ENCODE measurements at places on chromosomes 16 and 17. TPM values are rescaled to one million over a fixed set of nuclear protein-coding genes. Genes with fewer than 3 reads are reported as not detected.

DNA sequence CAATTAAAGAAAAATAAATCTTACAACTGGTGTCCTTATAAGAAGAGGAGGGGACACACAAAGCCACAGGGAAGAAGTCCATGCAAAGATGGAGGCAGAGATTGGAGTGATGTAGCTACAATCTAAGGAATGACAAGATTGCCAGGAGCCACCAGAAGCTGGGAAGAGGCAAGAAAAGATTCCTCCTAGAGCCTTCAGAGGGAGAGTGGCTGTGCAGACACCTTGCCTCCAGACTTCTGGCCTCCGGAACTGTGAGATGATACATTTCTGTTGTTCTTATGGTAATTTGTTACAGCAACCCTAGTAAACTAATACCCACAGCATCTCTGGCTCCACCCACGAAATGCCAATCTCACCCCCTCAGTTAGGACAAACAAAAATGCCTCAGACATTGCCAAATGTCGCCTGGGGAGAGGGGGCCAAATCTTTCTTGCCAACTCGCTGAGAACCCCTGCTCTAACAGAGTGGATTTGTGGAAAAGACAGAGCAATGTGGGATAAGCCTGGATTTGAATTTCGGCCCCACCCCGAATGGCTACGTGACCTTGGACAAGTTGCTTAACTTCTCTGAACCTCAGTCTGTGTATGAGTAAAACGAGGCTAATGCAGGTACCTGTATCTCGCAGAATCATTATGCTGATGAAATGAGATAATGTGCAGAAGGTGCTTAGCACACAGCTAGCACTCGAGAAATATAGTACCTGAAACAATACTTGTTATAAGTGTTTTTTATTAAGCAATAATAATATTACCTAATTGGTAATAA, 37.1 kb upstream of the CSNK2A2 start:
- peak overlapping the region; percentile 30 for H3K4me3 ChIP-seq
- no peak for DNase-seq
- H3K36me3 ChIP-seq, result no peaks in the 10 kb centered on the region
- H3K4me1 ChIP-seq, result peaks cover 7% of the 10 kb centered on the region

- no peak overlapping the region for H3K27ac ChIP-seq
- DNase-seq, result no peak
- H3K27me3 ChIP-seq, result no peaks in the 10 kb centered on the region
- peaks cover 5% of the 10 kb centered on the region for H3K4me1 ChIP-seq
These were observed 121.3 kb downstream of the TRIM37 start for GRCh38 chr17:58985367-58985766.

DNA sequence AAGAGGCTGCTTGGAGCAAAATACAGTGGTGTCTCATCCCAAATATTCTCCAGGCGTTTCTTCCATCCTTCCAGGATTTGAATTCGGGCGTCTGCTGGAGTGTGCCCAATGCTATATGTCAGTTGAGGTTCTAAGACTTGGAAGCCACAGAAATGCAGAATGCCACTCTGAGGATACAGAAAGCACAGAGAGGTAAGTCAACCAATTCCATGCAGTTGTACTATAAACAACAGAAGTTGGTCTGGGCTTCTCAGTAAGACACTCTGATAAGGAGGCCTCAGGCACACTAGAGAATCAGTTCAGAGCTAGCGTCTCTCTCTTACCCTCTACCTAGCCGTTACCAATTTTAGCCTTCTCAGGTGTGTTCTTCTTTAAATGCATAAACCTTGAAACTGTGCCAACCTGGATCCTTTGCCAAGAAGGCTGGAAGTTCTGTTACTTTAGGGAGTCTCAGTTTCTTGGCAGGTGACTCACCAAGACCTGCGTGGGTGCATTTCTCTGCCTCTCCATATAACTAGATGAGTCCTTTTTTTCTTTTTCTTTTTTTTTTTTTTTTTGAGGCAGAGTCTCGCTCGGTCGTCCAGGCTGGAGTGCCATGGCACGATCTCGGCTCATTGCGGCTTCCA, 15.1 kb downstream of the NQO1 start:
- peaks cover 7% of the 10 kb centered on the region for H3K4me1 ChIP-seq
- DNase-seq, result no peak
- H3K27me3 ChIP-seq, result no peaks in the 10 kb centered on the region
- peaks cover 7% of the 10 kb centered on the region for H3K36me3 ChIP-seq
- H3K27ac ChIP-seq, result no peak overlapping the region

DNA sequence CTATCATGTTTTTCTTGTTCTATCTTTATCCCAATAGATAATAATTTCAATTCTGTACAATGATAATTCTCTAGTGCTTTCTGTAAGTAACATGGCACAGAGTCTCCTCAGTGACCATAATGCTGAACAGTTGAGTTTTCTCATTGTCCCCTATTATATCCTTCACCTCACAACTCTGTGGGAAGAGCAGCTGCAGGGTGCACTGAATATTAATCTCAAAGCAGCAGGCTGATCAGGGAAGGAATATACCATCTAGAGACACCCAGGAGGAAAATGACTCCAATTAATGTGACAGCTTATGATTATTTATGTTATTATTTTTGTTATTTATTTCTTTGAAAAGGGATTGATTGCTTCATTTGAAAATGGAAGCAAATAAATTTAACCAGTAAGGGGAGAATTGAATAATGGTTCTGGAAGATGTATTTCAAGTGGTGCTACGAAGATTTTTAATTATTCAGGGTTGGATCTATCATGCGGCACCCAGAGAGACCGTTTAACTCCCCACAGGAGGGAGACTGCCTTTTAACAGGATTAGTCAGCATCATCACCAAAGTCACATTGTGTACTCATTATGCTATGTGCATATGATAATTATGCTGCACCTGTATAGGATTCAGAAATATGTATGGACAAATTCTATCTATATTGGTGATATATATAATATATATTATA, 1015.7 kb upstream of the GOT2 start:
- no peak for DNase-seq
- H3K4me1 ChIP-seq, result no peaks in the 10 kb centered on the region
- H3K36me3 ChIP-seq, result no peaks in the 10 kb centered on the region
- no peaks in the 10 kb centered on the region for H3K27me3 ChIP-seq
- H3K27ac ChIP-seq, result no peak overlapping the region
- no peak overlapping the region for H3K4me3 ChIP-seq

DNA sequence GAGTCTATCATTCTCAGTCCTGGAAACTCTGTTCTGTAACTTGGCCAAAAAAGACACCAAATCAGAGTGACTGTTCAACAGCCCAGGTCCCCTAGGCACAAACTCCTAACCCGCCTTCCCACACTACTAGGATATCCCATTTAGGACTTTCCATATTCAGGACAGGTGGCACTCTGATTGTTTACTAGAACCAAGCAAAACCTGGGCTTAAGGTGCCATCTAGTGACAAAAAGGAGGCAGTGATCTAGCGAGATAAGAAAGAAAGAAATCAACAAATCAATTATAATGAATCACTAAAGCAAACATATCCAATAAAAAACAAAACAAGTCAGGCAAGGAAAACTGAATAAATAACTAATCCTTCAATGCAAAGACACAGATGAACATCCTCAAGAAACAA, 203.9 kb downstream of the CEP112 start:
- peaks cover 3% of the 10 kb centered on the region for H3K27me3 ChIP-seq
- H3K4me1 ChIP-seq, result no peaks in the 10 kb centered on the region
- DNase-seq, result no peak
- H3K27ac ChIP-seq, result peak overlapping the region; percentile 7
- peaks cover 8% of the 10 kb centered on the region for H3K36me3 ChIP-seq

DNA sequence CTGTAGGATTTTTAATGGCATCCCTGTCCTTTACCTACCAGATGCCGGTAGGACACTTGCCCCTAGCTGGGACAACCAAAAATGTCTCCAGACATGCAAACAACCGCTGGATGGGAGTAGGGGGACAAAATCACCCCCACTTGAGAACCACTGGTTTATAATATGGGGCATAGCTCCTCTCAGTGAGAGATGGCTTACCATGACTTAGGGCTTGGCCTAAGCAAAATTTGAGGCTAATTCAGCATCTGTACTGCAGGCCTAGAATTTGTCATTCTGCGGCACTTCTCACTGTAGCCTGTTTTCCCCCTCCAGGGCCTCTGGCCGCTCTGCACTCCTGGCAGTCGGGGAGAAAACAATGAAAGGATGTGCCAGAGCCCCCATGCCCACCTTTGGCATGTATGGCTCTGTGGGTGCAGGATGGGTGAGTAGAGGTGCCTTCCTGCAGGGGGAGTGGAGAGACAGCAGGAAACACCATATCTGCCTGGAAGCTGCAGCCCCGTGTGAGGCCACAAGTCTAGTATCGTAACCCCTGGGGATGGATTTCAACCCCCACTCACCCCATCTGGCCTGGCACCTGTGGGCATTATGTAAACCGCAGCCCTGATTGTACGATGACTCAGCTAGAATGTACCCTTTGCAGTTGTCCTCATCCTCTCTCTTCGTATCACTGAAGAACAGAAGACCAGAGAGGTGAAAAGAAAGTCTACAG, 268.1 kb downstream of the SOX9 start:
- H3K36me3 ChIP-seq, result peaks cover 3% of the 10 kb centered on the region
- H3K27me3 ChIP-seq, result peaks cover 8% of the 10 kb centered on the region
- no peak for DNase-seq
- no peak overlapping the region for H3K4me3 ChIP-seq

DNA sequence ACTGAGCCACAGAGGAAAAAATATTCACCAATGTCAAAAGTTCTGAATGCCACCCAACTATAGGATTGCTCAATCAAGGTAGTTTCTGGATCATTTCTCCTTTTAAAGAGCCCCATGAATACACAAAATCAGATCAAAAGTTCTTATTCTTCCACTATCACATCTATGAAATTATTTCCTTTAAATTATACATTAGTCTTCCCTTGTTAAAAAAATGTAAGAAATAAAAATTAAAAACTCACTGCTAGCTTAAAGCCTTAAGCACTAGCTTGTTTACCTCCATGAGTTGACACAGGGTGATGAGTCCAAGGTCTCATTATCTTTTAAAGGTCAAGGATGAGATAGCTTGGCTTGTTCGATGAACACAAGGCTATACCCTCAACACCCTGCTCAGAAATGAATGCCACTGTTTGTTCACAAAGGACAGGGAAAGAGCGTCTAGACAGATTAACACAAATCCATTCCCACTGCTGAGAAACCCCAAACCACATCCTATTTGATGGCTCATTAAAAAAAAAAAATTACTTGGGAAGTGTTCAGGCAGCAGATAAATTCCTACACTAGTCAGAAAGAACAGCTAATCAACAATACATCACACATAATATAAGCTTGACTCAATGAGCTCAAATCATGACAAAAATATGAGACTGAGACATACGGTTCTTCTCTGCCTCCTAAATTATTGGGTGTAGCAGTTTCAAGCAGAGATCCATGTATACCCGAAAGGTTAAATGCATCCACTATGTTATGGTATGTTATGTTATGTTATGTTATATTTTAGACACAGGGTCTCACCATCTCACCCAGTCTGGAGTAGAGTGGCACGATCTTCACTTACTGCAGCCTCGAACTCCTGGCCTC, 118.9 kb downstream of the PARN start:
- H3K4me1 ChIP-seq, result no peaks in the 10 kb centered on the region
- H3K27ac ChIP-seq, result no peak overlapping the region
- H3K4me3 ChIP-seq, result no peak overlapping the region
- DNase-seq, result no peak
- H3K36me3 ChIP-seq, result no peaks in the 10 kb centered on the region

DNA sequence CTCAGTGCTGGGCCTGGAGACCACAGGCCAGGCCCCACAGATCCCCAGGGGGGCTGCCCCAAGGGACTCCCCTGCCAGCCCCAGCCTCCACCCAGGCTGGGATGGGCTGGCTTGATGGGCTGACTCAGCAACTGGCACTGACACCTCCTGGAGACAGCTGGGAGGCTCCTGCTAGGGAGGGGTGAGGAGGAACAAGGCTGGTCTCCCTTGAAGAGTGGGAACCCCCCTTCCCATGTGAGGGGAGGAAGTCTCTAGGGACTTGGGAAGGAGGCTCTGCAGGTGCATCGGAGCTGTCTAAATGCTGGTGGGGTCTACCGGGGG, 10.4 kb downstream of the NHERF1 start:
- peaks cover 25% of the 10 kb centered on the region for H3K4me1 ChIP-seq
- DNase-seq, result no peak
- H3K36me3 ChIP-seq, result no peaks in the 10 kb centered on the region
- H3K4me3 ChIP-seq, result peak overlapping the region; percentile 65
- H3K27ac ChIP-seq, result peak overlapping the region; percentile 90

GRCh38 chr16:49563666-49564065, 190.1 kb downstream of the C16orf78 start:
- H3K27ac ChIP-seq, result no peak overlapping the region
- peaks cover 5% of the 10 kb centered on the region for H3K36me3 ChIP-seq
- no peak overlapping the region for H3K4me3 ChIP-seq
- no peaks in the 10 kb centered on the region for H3K27me3 ChIP-seq
- no peak for DNase-seq

GRCh38 chr16:71283612-71284011, 5.6 kb downstream of the CMTR2 start:
- H3K4me3 ChIP-seq, result no peak overlapping the region
- H3K27me3 ChIP-seq, result no peaks in the 10 kb centered on the region
- peaks cover 18% of the 10 kb centered on the region for H3K4me1 ChIP-seq
- peaks cover 44% of the 10 kb centered on the region for H3K36me3 ChIP-seq
- no peak for DNase-seq

DNA sequence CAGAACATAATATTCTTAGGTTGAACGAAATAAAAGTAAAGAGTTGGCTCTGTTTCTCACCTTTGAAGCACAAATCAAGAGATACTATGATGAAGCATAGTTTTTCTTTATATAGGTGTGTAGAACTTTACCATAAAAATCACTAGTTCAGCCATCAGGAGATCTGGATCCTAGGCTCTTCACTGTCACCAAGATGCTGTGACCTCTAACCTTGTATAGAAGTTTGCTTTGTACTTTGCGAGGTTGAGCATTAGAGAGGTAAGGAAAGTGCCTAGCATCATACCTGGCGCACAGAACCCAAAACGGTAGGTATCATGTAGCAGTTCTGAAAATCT, 553 bp upstream of the CDC6 start:
- DNase-seq, result no peak
- peaks cover 13% of the 10 kb centered on the region for H3K36me3 ChIP-seq
- H3K4me1 ChIP-seq, result peaks cover 34% of the 10 kb centered on the region
- peaks cover 3% of the 10 kb centered on the region for H3K27me3 ChIP-seq
- peak overlapping the region; percentile 98 for H3K4me3 ChIP-seq
- peak overlapping the region; percentile 97 for H3K27ac ChIP-seq

- H3K4me3 ChIP-seq, result no peak overlapping the region
- no peaks in the 10 kb centered on the region for H3K36me3 ChIP-seq
- DNase-seq, result no peak
- no peak overlapping the region for H3K27ac ChIP-seq
- peaks cover 39% of the 10 kb centered on the region for H3K27me3 ChIP-seq
- peaks cover 11% of the 10 kb centered on the region for H3K4me1 ChIP-seq
These were observed 213.2 kb downstream of the PMP22 start for GRCh38 chr17:15051933-15052332.

GRCh38 chr17:66322764-66323163, 20.4 kb downstream of the PRKCA start:
- H3K4me1 ChIP-seq, result peaks cover 16% of the 10 kb centered on the region
- H3K36me3 ChIP-seq, result peaks cover 3% of the 10 kb centered on the region
- no peak for DNase-seq
- H3K27ac ChIP-seq, result no peak overlapping the region

- peak overlapping the region; percentile 84 for H3K27ac ChIP-seq
- H3K4me1 ChIP-seq, result peaks cover 19% of the 10 kb centered on the region
- peak overlapping the region; percentile 95 for H3K4me3 ChIP-seq
- H3K27me3 ChIP-seq, result peaks cover 68% of the 10 kb centered on the region
These were observed 1.5 kb downstream of the NTN1 start for GRCh38 chr17:9022573-9023391.

The LPO gene
- total RNA-seq, result not detected

The GGNBP2 gene
- 63.7 TPM for total RNA-seq

The PLEKHM1 gene
- total RNA-seq, result 63.1 TPM
